8988T (cell line): ENCODE measurements at places on chromosomes 6 and 20.

DNA sequence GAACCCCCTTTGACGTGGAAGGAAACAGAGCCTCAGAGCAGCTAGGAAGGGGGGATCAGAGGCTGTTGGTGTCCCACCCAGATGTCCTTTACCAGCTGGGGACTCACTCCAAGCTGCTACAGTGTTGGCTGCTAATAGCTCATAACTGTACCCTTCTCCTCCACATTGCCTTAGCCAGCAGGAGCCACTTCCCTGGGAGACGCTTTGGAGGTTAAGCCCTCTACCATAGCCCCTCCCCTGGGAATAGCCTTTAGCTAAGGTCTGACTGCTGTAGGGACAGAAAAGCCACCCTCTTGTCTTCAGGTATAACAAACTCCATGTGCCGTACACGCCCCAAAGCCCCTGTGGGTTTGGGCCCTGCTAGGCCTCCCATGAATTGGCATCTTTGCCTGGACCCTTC is 238.6 kb downstream of the LRFN2 start:
- no peak for DNase-seq

- no peak for DNase-seq
Observed at GRCh38 chr6:79947191-79948186, at the start of gene ELOVL4. Gene ELOVL4, minus strand, starts transcription at chr6:79947553. Its CDS starts 274 bp downstream, at chr6:79947279.

DNA sequence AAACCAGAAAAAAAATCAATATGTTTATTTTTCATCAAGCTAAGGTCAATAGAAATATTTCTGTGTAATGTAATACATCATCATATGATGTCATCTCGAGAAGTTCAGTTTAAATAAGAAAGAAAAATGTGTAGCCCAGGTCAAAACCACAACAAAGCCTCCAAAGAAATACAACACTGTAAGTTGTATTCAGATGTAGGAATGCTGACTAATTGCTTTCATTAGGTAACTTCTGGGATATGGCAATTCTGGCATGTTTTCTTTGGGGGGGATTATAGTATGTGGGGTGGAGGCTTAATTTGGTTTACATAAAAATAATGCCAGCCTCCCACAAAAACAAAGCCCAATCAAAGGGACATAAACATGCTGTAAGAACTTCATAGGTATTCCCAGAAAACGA is 881.8 kb upstream of the CITED2 start:
- no peak for DNase-seq

GRCh38 chr6:28675600-28675999 is 149.9 kb downstream of the GPX5 start:
- DNase-seq, result no peak
